Fibroblast of the conjunctiva (primary cell): ENCODE measurements at places on chromosomes 3 and 15.

DNA sequence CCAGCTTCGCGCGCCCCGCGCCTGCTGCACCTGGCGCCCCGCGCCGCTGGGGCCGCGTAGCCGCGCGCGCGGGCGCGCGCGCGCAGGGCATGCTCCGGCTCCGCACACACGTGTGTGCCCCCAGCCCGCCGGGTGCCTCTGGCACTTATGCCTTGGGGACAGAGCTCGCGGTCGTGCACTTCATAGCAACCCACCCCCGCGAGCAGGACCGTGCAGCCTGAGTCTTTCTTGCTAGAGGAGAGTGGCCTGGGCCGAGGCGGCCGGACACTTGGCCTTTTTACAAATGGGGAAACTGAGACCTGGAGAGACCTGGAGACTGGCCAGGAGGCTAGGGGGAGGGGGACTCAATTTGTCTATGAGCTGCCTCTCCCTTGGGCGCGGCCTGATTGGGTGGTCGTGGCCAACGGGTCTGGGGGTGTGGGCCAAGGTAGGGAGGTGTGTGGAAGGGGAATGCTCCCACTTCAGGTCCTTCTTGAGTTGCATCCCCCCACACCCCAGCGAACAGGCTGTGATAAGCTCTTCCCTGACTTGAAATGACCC is 562 bp downstream of the NBEAL2 start:
- no peak for DNase-seq

DNA sequence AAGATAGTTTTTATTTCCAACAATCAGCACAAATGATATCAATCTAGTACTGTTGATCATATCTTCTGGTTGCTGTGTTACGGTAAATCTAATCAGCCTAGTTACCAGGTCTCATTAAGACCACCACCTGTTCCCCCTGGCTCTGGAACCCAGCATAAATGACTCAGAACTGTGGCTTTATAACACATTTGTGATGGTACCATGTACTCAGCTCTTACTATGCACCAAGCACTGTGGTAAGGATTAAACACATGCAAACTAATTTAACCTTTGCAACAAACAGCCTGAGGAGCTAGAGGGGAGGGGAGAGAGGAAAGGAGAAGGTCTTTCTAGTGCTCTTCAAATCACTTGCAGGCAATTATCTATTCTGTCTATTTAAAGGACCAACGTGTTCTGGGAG is 173.9 kb upstream of the LMCD1 start:
- no peak for DNase-seq

DNA sequence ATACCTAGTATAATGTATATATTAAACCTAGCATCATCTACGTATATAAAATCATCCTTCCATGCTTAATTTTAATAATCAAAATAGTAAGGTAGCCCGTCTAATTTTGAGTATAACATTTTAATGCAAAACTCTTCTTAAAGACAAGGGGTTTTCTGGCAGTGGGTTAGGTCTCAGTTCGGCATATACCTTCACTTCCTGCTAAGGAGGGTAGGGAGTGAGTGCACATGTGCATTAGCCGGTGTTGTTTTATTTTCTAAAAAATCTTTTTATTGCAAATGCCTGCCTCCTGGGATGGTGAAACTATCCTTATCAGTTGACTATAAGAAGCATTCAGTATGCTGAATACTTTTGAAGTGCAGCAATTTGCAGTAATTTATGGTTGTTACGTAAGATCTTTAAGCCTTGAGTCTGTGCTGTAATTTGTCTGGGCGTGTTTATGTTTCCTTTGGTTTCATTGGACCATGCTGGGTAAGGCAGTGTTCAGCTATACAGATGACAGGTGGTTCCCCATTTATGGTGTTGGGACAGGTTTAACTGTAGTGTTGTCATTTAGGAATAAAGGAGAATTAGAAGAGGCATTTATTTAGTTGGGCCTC is 11.7 kb downstream of the ARHGEF26 start:
- DNase-seq, result no peak

- DNase-seq, result no peak
These were observed 287.6 kb downstream of the DIPK2A start for GRCh38 chr3:144259267-144259666.

GRCh38 chr3:30012941-30013543 is 593.4 kb upstream of the TGFBR2 start:
- DNase-seq, result peak; percentile 59

DNA sequence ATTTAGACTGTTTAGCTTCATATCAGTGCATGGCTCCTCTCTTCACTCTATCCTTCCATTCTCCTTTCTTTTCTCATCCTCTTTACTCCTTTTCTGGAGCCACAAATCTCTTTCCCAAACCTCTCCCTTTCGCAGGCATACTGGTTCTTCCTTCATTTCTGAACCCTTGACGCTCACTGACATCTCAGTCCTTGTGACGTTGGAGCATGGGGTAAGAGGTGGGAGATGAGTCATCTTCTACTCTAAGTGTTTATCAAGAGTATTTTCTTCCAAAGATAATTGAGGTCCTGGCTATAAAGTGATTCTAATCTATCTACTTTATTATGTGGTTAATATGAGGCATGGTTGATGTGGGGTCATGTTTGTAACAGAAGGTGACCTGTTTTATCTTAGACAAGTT is 414.2 kb downstream of the AGBL1 start:
- DNase-seq, result no peak

DNA sequence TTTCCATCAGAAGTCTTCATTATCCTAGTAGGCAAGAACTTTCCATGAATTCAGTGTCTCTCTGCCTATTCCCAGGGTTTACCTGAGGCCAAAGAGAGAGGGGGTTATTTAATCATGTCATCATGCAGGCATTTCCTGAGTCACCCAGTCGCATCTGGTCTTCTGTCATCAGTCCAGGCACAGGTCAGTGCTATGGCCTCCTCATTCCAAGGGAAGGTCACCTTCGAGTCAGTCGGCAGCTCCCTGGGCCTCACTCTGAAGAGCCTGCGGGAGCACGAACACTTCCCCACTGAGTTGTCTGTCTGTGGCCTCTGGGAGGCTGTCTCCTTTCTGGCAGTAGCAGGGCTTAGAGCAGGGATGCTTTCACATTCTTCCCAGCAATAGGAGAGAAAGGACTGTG is 26.2 kb upstream of the LRTM1 start:
- DNase-seq, result peak; percentile 18

GRCh38 chr15:34122771-34123183 is 20.9 kb downstream of the PGBD4 start:
- DNase-seq, result peak; percentile 21

DNA sequence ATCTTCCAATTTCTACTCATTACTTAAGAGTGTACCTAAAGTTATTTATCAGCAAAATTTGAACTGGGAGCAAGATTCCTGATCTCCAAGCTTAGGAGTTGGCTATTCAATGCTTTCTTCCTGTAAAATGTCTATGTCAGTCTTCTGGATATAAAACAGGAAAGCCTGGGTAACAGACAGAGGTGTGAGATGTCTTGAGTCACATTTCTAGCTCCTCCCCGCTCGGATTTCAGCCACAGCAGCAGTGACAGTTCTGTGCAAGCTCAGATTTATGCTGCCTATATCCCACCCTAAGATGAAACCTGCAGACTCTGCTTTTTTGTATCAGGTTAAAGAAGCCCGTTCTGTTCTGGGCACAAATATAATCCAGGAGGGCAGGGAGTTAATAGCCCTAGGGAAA is 2.1 kb upstream of the ARMC8 start:
- no peak for DNase-seq

DNA sequence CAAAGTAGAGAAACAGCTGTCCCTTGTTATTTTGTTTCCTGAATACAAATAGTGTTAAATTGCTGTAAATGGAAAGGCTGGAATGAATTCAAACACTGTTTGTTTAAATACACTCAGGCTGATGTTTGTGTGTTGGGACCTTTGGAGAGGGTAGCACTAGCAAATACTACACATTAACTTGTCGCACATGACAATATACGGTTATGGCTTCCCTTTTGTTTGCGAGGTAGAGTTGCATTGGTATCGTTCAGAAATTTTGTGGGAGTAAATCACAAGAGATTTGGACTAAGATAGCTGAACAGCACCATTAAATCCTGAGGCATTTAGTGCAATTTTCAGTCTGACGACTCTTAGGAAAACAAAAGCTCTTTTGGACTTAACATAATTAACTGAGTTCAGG is 213.0 kb upstream of the ROBO2 start:
- no peak for DNase-seq

- peak; percentile 69 for DNase-seq
These were observed 30.7 kb upstream of the ANPEP start for GRCh38 chr15:89845305-89845893.

GRCh38 chr15:33551860-33552259 is 241.1 kb downstream of the RYR3 start:
- no peak for DNase-seq

DNA sequence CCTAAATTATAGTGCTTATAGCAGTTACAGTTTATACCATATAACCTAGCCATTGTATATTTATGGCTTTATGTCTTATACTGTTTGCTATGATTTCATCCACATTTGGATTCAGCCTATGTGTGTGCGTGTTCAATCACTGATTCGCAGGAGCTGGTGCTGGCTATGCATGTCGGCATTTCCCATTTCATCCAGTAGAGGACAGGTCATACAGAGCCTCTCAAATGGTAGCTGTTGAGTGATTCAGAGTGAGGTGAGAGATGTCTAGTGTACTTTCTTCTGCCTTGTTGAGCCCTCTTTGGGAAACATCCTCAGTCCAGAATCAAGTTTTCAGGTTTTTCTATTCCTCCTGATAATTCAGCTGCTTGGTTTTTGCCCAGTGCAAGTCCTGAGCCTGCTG is 76.1 kb downstream of the FRMD4B start:
- peak; percentile 12 for DNase-seq

- DNase-seq, result no peak
These were observed 60.8 kb upstream of the TMC3 start for GRCh38 chr15:81434851-81435250.

- no peak for DNase-seq
These were observed 36.0 kb downstream of the PSTPIP1 start for GRCh38 chr15:77030928-77031375.

DNA sequence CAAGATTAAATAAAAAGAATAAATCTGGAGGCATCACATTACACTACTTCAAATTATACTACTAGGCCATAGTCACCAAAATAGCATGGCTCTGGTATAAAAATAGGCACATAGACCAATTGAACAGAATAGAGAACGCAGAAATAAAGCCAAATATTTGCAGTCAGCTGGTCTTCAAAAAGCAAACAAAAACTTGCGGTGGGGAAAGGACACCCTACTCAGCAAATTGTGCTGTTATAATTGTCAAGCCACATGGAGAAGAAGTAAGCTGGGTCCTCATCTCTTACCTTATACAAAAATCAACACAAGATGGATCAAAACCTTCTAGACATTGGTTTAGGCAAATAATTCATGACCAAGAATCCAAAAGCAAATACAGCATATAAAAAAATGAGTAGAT is 259.2 kb upstream of the SLITRK3 start:
- no peak for DNase-seq

GRCh38 chr3:58979840-58980239 is 70.0 kb downstream of the CFAP20DC start:
- no peak for DNase-seq

- no peak for DNase-seq
These were observed 192.6 kb upstream of the ALCAM start for GRCh38 chr3:105174017-105174615.

- no peak for DNase-seq
These were observed 387.6 kb upstream of the CBLB start for GRCh38 chr3:106256249-106256957.

DNA sequence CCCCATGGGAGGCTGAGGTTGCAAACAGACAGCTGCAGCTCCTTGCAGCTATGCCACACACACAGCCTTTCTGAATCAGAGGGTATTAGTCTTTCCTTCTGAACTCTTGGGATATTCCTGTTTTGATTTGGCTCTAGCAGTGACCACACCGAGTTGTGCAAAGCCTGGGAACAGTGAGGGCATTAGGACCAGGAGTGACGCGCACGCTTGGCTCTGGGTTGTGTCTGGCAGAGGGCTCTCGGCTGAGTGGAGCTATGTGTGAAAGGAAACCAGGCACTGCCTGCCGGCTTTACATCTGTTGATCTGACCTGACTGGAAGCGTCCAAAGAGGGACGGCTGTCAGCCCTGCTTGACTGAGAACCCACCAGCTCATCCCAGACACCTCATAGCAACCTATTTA is at the start of gene GALNT15:
Gene GALNT15, plus strand, starts transcription at position 292 of the 400 bp plus-strand sequence. CDS start 472 bp downstream, outside the sequence.
- DNase-seq, result peak; percentile 83
